Panc1 (cell line): ENCODE measurements at places on chromosomes 16 and 17. TPM values are rescaled to one million over a fixed set of nuclear protein-coding genes. Genes with fewer than 3 reads are reported as not detected.

Gene ARL5C
- not detected for total RNA-seq

Gene EME1
- total RNA-seq = 15.3 TPM

Gene GPRC5B
- total RNA-seq = 10.4 TPM

Gene SCN4A
- total RNA-seq = 0.03 TPM

Gene COASY
- total RNA-seq = 76.7 TPM

Gene MBTD1
- total RNA-seq = 16.6 TPM

Gene HSPB9
- total RNA-seq = not detected

Gene PABPN1L
- not detected for total RNA-seq

Gene CHST4
- total RNA-seq = 1.1 TPM

Gene EIF5A
- total RNA-seq = 728 TPM

Gene TMEM98
- total RNA-seq = 2.2 TPM

GRCh38 chr17:9079461-9080103, 58.3 kb downstream of the NTN1 start:
- DNase-seq = no peak

DNA sequence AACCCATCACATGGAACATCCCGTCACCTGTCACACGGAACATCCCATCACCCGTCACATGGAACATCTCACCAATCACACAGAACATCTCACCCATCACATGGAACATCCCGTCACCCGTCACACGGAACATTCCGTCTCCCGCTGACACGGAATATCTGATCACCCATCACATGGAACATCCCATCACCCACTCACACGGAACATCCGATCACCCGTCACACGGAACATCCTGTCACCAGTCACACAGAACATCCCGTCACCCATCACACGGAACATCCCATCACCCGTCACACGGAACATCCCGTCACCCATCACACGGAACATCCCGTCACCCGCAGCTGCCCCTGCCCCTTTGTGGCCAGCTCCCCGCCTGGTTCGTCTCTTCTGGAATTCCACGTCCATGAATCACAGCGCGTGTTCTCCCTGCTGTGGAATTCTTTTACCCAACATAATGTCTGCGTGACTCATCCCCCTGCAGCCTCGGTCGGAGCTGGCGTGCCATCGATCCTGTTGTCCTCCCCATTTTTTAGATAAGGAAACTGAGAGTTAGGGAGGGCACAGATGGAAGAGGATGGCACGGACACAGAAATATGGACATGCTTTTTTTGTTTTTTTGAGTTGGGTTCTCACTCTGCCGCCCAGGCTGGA, 5.6 kb downstream of the CPNE7 start:
- no peak for DNase-seq

DNA sequence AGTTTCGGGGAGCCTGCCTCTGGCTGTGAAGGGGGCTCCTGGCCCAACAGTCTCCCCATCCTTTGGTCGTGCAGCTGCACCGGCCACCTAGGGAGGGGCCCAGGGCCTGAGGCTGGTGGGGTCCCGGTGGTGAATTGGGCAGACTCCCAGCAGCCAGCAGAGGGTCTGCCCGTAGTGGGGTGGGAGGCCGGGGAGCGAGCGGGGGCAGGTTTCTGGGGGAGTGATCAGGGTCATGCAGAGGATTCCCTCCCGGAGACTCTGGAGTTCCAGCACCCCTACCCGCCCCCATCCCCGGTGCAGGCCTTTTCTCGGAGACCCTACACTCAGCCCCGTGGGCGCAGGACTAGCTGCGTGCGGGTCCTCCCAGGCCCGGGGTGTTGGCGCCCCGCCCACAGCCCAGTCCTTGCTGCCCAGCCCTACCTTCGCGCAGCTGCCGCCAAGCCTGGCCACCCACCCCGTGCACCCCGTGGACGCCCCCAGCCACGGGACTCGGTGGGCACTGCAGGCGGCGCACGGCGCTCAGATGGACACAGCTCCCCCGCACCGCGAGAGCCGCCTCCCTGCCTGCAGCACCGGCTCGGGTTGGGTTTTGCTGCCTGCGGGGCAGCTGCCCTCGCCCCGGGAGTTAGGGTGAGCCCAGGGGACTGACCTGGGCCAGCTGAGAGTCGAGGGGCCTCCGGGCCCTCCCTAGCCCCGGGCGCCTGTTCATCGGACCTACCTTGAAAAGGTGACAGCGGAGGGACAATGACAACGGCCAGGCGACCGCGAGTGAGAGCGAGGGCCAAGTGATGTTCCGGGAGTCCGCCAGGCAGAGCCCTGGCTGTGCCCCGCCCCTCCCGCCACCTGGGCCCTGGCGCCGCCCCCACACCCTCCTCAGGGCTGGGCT, at the start of gene GNG13:
Gene GNG13, minus strand, starts transcription at position 787 of the 886 bp plus-strand sequence. CDS start 1,657 bp downstream, outside the sequence.
- no peak for DNase-seq

DNA sequence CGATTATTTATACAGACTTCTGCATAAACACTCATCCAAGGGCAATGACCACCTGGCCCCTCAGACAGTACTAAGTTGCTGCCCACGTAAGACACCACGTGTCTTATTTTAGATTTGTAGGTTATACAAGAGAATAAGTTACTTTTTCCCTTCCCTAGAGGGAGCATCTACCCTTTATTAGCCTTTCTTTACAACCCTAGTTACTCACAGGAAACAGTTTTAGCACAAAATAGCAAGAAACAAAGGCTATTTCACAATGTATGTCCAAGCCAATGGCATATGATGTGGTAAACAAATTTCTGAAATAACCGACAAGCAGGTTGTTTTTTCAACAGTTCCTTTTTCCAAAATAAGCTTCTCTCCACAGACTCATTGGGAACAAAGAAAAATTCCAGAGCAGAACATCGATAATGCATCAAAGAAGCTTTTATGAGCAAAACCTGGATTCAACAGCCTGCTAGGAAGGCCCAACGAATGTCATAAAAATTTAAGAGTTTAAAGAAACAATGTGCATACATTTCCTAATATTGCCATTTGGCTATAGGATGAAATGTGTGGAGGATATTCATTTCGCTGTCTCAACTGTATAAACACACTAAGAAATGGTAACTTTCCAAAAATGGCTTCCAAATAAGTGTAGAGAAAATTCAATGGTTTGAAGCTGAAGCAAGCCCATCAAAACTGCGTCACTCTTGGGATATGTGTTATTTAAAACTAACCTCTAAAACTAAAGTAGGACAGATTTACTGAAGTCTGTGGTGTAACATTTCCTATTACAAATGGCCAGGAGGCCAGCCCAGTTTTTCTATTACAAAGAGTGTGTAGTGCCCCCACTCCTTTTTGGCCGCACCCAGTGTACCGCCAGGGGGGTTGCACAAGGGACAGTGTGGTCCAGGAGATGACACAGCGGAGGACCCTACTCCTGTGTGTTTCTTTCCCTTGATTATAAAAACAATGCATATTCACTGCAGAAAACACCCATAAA, 50.4 kb upstream of the ERN1 start:
- no peak for DNase-seq

GRCh38 chr17:61700252-61700651, 109.2 kb upstream of the NACA2 start:
- no peak for DNase-seq

DNA sequence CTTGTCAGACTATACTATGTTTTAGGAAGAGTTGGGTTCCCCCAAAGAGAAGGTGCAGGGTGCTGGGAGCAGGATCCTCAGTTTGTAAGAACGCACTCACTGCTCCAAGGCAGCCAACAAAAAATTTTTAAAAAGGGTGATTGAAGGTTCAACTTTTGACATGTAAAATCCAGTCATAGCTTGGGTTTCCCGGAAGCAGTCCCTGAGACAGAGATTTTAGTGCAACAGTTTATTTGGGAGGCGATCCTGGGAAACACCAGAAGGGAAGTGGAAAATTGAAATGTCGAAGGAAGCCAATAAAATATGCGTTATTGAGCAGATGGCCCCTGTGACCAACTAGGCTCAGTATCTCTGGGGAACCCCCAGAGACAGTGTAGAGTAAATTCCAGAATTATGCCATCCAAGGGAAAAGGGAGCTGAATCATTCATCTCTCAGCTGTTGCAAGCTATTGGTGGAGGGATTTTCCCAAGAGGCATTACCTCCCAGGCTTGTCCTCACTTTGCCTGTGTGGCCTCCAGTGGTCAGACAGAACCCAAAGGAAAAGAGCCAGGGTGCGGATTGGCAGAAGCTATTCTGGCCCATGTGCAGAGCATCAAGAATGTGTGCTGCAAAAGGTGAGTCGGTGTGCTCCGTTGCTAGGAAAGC, 72.9 kb downstream of the HS3ST3B1 start:
- no peak for DNase-seq

DNA sequence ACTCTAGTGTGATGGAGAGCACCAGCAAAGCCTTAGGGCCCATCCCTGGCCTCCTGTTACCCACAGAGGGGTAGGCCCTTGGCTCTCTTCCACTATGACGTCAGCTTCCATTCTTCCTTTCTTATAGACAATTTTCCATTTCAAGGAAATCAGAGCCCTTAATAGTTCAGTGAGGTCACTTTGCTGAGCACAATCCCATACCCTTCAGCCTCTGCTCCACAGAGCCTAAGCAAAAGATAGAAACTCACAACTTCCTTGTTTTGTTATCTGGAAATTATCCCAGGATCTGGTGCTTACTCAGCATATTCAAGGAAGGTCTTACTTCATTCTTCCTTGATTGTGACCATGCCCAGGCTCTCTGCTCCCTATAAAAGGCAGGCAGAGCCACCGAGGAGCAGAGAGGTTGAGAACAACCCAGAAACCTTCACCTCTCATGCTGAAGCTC, at the start of gene CCL8:
Gene CCL8, plus strand, starts transcription at position 397 of the 445 bp plus-strand sequence. CDS start 67 bp downstream, outside the sequence.
- DNase-seq = no peak

DNA sequence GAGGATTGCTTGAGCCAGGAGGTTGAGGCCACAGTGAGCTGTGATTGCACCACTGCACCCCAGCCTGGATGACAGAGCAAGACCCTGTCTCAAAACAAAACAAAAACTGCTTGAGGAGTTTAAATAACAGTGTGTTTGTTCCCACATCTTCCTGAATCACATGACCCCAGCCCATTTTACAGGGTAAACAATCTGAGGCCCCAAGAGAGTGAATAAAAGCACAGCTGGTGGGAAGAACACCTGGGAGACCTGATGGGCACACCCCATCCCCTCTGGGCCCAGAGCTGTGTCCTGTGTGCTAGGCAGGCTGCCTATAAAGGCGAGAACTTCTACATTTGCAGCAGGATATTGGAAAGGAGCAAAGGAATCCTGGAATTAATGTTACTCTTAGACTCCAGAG, 69.6 kb downstream of the PLXDC1 start:
- no peak for DNase-seq

DNA sequence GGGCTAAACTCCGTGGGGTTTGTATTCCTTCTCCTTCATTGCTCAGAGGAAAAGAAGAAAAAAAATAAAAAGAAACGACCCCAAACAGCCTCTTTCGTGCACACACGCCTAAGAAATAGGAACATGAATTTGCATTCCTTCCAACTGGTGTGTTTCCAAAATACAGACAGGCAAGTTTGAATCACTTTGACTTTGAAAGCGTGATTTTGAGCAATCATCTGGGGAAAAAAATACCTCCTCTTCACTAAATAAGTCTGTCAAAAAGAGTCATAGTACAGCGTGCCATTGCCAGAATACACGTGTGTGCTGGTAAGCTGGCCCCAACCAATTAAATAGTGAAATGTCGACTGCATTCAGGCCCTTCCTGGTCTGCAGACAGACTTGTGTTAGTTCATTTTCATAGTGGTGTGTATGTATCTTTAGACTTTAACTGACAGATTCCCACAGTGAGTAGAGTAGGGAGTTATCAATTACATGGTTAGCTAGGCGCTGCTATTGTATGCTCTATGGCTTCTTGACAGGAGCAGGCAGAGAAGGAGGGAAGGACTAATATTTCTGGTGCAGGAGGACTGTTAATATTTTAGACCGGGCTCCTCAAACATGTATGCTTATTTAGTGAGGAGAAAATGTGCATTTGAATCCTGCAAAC, 618.3 kb downstream of the MAF start:
- no peak for DNase-seq

DNA sequence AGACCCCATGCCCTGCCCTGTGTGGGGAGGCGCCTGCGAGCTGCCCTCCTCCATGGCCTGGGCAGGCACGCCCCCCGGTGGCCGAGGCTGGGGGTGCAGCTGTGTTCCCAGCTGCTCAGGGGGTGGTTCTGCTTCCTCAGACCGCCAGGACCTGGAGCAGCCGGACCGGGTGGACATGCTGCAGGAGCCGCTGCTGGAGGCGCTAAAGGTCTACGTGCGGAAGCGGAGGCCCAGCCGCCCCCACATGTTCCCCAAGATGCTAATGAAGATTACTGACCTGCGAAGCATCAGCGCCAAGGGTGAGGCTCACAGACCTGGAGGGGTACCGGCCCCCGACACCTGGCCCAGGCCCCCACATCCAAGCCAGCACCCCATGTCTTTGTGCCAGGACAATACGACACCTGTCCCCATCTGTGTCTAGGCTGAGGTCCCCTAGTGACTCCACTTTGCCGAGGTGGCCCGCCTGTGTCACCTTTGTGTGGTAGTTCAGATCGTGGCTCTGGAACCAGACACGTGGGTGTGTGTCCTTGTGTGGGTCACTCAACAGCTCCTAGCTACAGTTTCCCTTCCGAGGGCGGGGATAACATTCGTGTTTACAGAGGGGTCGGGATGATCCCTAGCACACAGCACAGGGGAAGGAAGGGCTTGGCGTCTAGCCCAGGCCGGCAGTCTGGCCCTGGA, 9.3 kb downstream of the GJD3 start:
- DNase-seq = no peak

GRCh38 chr17:44792276-44792675, 33.5 kb downstream of the ADAM11 start:
- DNase-seq = no peak

- DNase-seq = no peak
Observed at GRCh38 chr16:10878644-10879501, 1.9 kb downstream of the CIITA start.

- no peak for DNase-seq
Observed at GRCh38 chr17:28199115-28199514, 119.9 kb upstream of the TMEM97 start.

GRCh38 chr16:23278031-23278430, 24.1 kb upstream of the SCNN1B start:
- no peak for DNase-seq

DNA sequence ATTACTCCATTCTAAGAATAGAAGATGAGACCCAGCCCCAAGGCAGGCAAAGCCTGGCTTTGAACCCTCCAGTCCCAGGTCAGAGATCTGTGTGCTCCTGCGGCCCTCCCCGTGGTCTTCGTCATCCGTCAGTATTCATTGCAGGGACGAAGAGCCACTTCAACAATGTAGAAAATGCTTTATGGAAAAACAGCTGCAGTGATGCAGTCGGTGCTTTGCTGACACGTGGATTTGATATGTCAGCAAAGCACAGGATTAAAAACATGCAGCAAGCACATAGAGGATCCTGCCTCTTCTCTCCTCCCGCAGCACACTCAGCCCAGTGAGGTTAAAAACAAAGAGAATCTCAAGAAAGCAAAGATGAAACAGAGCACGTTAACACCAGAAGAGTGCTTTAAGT, 117.1 kb upstream of the AXIN2 start:
- no peak for DNase-seq

DNA sequence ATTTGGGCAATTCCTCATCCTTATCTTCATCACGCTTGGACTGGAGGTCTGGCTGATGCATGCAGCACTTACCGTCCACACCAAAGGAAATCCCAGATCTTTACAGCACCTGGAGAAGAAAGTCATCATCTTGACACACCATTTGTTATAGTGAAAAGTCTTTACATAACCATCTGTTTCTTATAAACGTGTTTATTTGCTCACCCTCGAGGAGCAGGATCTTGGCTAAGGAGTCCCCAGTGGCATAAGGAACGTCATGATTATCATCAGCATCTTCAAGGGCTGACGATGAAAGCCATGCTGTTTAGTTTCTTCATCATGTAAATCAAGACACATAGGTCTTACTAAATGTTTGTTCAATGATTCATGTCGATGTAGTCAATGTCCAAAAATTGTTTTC, 248.8 kb upstream of the ELAC2 start:
- DNase-seq = no peak

GRCh38 chr16:35195173-35195863, 1735.9 kb downstream of the TP53TG3F start:
- no peak for DNase-seq

GRCh38 chr17:75456039-75456416, 407 bp upstream of the TMEM94 start:
- no peak for DNase-seq
